Activated CD8-positive, alpha-beta memory T cell treated with anti-CD3 and anti-CD28 coated beads for 1 hour (primary cell): ENCODE measurements at places on chromosomes 13 and 19.

GRCh38 chr13:35884211-35884760 lies 246.9 kb downstream of the DCLK1 start:
- DNase-seq, result no peak

DNA sequence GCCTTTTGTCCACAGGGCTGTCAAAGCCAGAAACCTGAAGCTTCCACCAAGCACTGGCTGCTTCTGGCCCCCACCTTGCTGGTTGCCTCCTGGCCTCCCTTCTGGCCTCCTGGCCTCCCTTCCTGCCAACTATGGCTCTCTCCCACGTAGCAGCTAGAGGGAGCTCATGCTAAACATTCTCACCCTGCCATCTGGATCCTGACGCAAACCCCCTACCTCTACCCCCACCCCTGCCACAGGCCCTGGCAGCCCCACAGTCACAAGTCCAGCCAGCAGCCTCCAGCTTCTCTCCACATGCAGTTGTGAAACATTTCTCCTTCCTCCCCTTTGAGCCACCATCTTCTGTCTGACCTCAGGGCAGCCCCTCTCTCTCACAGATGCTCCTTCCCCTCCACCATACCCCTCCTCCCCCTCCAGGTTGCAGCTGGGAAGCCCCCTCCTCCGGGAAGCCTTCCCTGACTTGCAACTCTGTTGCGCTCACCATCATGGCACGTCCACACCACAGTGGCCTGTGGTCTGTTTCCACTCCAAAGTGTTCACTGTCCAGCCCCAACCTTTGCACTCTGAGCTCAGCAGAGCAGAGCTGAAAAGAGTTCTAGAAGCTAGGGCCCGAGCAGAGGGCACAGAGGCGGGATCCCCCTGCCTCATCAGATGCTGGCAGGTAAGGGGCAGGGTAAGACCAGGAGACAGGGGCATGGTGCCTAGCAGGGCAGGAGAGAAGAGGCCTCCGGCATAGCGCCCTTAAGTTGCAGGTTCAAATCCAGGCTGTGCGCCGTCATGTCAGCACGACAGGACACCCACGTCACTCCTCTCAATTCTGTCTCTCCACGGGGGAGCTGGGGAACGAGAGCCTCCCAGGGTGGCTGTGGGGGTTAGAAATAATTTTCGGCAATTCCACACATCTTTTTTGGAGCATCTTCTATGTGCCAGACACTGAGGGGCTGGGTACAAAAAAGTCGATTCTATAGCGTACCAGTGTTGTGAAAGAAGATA lies 7.3 kb downstream of the ADGRL1 start:
- DNase-seq, result no peak

DNA sequence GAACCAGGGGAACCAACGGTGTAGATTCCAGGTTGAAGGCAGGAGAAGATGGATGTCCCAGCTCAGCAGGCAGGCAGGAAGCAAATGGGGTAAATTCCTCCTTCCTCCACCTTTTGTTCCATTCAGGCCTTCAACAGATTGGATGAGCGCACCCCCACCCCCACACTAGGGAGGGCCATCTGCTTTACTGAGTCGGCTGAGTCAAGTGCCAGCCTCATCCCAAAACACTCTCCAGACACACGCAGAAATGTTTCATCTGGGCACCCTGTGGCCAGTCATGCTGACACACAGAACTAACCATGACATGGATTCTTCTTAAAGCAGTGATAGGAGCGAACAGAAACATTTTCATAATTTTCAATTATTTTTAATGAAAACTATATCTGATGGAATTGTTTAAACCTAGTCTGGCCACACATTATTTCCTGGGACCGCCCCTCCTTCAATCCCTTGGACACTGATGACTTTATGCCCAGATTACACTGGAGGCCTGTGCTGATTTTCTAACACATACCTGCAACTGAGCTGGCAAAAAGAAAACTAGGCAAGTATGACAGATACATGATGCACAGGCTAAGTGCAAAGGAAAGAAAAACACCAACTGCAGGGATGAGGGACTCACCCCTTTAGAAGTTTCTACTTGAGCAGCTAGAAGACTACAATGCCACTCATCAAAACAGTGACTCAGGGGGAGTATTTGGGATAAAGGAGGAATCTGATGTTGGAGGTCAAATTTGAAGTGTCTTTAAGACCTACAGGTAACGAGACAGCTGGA lies 154.2 kb downstream of the TNFRSF19 start:
- DNase-seq, result no peak

GRCh38 chr19:29858621-29859020 lies 46.8 kb downstream of the CCNE1 start:
- no peak for DNase-seq

DNA sequence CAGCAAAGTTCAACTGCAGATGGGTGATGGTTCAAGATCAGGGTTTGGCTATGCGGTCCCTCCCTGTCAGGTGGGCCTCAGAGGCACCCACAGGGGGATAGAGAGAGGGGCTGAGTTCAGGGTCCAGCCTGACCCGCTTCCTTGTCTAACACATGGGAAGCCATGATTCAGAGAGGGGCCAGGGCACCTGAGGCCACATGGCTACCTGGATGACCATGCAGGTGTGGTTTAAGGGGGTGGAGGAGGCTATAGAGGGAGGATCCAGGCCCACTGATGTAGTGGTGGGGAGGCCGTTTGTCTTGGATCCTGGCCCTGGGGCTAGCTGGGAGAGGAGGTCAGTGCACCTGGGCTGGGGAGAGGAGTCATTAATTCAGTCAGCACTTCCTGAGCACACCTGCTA lies 56.7 kb downstream of the ZNF536 start:
- no peak for DNase-seq

DNA sequence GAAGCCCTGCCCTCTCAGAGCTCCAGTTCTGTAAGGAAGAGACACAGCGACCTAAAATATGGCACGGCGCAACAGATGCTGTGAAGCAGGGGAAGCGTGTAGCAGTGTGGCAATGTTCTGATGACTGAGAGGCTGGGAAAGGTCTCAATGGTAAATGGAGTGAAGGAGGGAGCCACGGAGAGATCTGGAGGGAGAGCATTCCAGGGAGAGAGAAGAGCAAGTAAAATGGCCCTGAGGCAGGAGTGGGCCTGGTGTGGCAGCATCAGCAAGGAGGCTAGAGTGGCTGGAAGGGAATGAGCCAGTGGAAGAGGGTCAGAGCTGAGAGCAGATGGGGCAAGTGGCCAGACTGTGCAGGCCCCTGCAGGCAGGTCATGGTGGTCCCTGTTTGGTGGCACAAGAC lies 16.4 kb downstream of the RCN3 start:
- no peak for DNase-seq

- no peak for DNase-seq
These were observed 2816.6 kb downstream of the PCDH9 start for GRCh38 chr13:64413529-64413928.

- DNase-seq, result no peak
These were observed 29.1 kb downstream of the SIGLEC5 start for GRCh38 chr19:51600940-51601580.

DNA sequence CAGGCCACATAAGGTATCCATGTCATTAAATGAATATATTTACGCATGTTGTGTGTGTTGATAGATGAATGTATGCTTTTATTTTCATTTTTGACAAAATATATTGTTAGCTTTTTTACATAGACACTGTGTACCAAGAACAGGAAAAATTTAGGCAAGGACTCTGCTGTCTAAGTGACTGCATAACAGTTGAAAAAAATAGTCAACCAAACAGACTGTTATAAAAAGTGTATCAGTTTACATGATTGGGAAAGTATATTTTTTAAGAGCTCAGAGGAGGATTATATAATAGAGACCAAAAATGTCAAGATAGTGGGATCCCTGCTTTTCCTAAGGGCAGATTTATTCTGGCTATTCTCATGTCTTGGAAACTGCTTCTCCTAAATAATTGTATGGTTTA lies 858.0 kb downstream of the SLITRK1 start:
- DNase-seq, result no peak

DNA sequence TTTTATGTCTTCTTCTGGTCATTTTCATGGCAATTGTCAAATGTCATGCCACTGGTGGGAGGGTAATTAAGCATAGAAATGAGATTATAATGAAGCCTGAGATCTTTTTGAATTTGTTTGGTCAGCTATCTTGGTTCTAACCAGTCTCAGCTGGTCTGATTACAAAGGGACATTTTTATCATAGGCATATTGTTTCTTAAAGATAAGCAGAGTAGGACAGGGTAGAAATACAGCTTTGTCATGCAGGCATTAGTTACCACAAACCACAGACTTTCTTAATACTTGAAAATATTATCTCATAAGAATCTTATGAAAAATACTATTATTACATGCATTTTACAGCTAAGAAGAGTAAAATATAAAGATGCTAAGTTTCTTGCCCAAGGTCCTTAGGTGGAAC lies 1761.5 kb downstream of the PCDH9 start:
- DNase-seq, result no peak

DNA sequence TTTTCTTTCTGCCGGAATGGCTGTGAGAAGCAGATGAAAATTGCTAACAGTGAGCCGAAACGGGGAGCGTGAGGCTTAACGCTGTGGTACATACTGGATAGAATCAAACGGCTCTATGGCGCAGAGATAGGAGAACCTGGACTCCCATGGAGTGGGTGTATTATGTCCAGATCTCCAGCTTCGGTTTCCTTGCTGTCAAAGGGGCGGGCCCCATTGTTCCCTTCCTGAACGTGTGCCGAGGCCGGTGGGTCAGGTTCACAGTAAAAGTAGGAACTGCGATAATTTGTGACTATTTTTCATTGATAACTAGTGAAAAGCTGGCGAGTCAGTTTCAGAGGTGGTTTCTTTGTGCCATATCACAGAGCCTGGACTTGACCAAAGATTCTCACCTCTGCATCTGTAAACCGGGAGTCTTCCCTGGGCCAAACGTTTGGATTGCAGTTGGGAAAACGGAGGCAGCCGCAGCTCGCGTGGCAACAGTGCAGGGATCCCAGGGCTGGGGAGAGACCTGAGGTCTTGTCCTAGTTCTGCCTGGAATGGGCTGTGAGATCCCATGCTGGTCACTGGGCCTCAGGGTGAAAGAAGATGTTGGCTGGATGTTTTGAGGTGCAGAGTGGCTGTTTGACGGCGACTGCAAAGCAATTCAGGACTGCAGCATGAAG lies 752 bp downstream of the RPL18A start:
- DNase-seq, result no peak

- DNase-seq, result no peak
These were observed 88.8 kb downstream of the LMO7 start for GRCh38 chr13:75724752-75725517.

DNA sequence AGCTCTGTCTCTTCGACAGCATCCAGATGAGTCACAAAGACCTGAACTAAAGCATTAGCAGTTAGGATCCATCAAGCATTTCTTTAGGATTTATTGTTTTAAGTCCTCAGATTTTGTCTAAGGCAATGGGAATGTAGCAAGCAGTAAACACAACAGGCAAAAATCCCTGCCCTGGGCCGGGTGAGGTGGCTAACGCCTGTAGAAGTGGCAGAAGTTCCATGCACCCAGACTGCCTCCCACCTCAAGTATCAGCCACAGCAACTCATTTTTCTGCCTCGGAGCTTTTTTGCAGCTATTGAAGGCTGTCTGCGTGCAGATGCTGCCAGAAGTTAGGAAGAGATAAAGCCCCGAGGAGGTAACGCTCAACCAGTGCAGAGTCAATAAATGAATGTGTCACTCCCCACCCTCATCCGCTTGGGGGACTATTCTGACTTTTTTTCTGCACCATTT lies 47.1 kb upstream of the MRI1 start:
- DNase-seq, result no peak

DNA sequence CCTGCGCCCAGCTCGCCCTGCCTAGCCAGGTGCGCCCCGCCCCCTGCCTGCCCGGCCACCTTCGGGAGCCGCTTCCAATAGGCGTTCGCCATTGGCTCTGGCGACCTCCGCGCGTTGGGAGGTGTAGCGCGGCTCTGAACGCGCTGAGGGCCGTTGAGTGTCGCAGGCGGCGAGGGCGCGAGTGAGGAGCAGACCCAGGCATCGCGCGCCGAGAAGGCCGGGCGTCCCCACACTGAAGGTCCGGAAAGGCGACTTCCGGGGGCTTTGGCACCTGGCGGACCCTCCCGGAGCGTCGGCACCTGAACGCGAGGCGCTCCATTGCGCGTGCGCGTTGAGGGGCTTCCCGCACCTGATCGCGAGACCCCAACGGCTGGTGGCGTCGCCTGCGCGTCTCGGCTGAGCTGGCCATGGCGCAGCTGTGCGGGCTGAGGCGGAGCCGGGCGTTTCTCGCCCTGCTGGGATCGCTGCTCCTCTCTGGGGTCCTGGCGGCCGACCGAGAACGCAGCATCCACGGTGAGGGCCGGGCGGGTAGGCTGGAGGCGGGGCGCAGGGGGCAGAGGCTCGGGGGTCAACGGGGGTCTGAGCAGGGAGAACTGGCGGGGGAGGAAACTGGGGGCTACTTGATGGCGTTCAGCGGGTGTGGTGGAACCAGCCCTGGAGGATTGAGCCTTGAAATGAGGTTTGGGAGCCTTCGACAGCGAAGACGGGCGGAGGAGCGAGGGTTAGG lies at the start of gene SPINT2:
SPINT2 (plus strand) TSS at position 88 of the 727 bp plus-strand sequence; CDS start at position 408, 320 bp downstream.
- no peak for DNase-seq

DNA sequence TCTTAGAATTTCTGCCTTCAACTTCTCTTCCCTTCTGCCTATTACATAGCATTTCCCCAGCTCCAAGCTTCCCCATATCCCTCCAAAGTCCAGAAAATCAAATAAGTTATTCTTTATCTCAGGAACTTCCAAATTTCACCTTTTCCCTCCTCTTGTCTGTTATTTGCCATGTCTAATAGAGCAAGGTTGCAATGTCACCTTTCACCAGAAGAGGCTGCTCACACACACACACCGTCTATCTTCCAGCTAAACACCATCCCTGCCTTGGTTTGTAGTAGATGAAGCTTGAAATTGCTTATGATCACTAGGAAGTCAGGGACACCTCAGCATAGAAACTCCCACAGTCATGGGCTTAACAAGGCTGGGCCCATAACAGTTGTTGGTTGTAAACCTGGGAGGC lies 48.4 kb downstream of the ZNRF4 start:
- no peak for DNase-seq
